ENCODE measurements at places on chromosomes 3 and 15.
A peak's percentile ranks its signal among the peaks of the same experiment; 100 is the strongest.

DNA sequence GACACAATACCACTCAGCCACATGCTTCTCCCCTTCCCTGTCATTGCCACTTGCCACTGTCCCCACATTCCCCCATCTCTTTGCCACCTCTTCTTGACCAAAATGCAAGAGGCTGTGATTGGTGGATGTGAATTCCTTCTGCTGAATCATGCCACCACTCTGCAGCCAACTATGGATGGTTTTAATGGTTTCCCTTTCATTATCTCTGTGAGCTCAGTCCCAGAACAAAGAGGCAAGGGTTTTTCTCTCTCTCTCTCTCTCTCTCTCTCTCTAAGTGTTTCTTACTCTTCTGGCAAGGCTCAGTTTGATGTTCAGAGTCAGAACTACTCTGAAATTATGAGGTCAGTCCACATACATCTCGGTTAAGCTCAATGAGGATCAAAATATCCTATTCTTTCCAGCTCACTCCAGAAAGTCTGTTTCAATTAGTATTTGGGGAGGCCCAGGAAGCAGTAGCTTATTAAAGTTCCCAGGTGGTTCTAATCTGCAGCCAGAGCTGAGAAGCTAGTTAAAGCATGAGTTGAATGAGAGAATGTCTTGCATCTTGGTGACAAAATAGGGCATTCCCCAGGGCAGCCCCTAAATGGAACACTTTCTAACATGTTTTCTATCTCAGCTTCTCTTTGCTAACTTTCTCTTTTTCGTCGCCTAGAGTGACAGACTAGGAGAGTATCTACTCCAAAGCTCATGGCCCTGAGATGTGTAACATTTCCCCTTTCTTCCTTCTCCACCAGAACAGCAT, 8.5 kb upstream of the ILDR1 start:
- peak; percentile 24 for DNase-seq

DNA sequence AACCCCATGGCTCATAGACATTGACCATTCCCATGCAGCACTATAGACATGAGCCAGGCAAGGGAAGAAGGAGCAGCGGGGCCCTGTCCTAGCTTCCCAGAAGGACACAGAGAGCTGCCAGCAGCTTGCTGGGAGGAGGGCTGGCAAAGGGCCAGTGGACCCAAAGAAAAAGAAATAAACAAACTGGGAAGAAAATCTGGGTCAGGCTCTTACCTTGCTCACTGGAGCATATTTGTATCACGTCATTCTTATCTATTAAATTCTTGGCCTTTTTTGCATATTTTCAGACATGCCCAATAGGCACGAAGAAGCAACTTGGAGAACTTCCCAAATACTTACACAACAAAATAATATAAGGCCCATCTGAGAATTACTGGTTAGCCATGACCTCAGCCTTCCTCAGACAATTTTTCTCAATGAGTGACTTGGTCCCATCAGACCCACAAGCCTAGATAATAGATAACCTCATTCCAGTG, 28.4 kb downstream of the RASGRP1 start:
- DNase-seq: peak; percentile 68

DNA sequence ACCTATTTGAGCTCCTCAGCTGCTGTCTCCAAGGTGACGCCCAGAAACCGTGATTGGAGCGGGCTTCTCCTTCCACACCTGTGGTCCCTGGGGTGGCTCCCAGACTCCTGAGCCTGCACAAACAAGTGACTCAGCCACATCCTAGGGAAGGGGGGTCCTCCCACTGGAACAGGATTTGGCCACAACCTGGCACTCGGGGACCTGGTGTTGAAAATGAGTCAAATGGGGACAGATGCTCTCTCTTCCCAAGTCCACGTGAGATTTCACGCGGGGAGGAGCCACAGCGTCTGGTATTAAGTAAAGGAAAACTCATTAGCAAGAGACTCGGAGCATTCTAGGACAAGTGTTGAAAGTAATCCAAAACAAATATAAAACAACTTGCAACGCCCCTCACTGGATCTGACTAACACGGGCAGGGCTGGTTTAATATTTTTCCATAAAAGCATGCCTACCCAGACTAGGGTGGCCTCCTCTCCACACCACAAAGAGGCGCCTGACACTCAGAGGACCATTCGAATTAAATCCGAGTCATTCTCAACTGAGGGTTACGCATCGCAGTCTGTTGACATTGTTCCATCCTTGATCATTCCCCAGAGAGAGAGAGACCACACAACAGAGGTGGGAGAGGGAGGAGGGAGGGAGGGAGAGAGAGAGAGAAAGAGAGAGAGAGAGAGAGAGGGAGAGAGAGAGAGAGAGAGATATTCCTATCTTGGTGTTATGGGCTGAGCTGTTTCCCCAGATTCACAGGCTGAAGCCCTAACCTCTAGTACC, 74.4 kb downstream of the MGLL start:
- DNase-seq: peak; percentile 96

GRCh38 chr15:52378746-52379394, 83.3 kb upstream of the MYO5C start:
- no peak for DNase-seq

- peak; percentile 37 for DNase-seq
Observed at GRCh38 chr15:36887214-36887961, 213.0 kb downstream of the MEIS2 start.

GRCh38 chr15:88391006-88391405, 76.2 kb downstream of the MRPL46 start:
- no peak for DNase-seq

DNA sequence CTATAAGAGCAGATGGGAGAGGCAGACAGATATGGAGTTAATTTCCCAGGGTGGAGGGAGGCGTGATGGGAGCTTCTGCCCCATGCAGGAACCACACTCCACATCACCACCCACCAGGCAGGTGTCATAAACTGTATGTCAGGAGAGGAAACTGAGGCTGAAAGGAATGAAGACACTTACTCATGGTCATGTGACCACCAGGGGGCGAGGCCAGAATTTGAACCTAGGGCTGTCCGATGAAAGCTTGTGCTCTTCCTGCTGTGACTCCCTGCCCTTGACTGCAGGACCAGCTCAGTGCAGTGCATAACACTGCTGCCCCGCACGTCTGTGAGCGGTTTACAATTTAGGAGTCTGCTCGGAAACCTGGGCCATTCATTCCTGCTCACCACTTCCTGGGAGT, 28.8 kb downstream of the NUP210 start:
- no peak for DNase-seq

GRCh38 chr3:45741742-45742460, 52.7 kb downstream of the SACM1L start:
- DNase-seq: no peak

DNA sequence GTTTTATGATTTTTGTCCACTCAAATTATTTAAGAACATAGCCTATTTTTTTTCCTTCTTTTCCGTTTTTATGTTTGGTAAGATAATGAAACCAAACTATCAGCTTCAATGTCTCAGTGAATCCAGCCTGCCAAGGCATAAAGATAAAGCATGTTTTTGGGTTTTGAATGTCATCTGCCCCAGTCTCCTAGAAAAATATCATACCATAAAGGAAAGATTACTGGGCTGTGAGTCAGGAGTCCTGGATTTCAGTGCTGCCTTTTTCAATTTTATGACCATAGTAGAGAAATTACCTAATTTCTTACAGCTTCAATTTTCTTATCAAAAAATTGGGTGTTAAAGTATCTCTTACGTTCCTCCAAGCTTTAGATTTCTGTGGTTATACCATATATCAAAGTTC, 87.5 kb downstream of the GAP43 start:
- no peak for DNase-seq

DNA sequence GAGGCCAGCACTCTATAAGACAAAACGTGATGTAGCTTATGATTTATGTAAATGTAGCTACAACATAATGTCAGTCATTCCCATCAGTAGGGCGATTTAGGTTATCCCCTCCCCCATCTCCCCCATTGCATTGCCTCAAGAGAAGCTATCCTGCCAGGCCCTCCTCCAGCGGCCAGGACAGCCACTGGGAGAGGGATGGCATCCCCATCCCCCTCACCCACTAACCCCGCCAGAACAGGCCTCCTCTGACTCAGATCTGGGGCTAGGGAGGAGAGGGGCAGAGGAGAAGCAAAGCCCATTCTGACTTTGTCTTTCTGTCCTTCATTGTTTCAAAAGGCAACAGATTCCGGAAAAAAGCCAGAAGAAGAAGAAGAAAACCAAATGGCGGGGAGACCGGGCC, 32.6 kb upstream of the ESYT3 start:
- no peak for DNase-seq

DNA sequence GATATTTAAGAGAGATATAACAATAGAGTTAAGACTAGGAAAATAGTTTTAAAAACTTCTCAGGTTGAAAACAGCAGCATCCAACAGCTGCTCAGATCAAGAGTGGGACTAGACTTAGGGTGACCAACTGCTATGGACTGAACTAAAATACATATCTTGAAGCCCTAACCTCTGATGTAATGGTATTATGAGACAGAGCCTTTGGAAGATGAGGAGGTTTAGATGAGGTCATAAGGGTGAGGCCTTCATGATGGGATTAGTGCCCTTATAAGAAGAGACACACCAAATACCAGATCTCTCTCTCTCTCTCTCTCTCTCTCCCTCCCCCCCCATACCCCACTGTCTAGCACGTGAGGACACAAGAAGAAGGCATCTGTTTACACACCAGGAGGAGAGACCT, 37.4 kb upstream of the GALNT15 start:
- DNase-seq: no peak

GRCh38 chr3:14765576-14766427, 53.0 kb upstream of the FGD5 start:
- DNase-seq: no peak

GRCh38 chr15:45653702-45654424, 19.0 kb downstream of the SQOR start:
- DNase-seq: no peak

- DNase-seq: no peak
Observed at GRCh38 chr15:40886586-40886985, 7.7 kb upstream of the VPS18 start.

Measured in ELR (cell line).